ENCODE measurements at places on chromosomes 3 and 15.

GRCh38 chr3:153919773-153920172, 201.4 kb upstream of the ARHGEF26 start:
- DNase-seq: no peak

- DNase-seq: no peak
Observed at GRCh38 chr15:85133709-85134108, 152.1 kb downstream of the PDE8A start.

GRCh38 chr3:98449606-98450193, 13.3 kb upstream of the OR5K1 start:
- no peak for DNase-seq

DNA sequence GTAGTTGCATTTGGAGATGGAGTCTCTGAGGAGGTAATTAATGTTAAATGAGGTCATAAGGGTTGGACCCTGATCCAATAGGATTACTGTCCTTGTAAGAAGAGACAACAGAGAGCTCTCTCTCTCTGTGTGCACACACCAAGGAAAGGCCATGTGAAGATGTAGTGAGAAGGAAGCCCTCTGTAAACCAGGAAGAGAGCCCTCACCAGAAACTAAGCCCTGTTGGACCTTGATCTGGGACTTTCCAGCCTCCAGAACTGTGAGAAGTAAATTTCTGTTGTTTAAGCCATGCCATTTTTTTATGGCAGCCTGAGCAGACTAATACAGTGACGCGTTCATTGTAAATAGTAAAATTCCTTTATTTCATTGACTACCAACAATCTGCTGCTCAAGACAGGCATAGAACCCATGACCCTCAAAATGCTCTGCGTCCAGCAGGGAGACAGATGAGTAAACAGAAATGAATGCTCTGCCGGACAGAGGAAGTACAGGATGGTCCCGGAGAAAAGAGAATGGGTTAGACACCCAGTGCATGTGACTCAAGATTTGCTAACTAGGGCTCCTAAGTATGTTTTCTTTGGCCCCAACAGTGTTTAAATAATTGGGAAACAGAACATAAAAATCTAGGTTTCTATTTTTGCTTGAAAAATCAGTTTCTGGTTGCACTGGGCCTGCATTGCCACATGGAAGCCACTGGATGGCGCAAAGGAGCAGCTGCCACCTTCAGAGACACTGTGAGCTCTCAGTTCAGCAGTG, 37.9 kb upstream of the TNFAIP8L3 start:
- DNase-seq: peak; percentile 99

All from iris pigment epithelial cell (primary cell).